T-helper 2 cell (primary cell): ENCODE measurements at places on chromosomes 7 and 10.

DNA sequence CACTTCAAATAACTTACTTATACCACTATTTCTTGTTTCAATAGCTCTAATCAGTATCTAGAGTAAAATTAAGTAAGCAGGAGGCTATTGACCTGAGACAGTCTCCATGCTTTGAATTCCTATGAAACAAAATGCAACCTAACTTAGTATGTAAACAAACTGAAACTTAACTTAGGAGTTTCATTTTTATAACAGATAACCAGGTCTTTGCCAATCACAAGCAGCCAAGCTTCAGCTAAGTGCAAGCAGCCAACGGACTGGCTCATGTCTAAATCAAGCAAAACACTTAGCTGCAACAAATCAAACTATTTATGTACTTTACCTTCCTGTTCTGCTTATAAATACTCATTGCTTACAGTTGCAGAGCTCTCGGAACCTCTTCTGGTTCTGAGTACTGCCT, 4.4 kb upstream of the GSTK1 start:
- DNase-seq = no peak

- no peak for DNase-seq
These were observed 61.8 kb upstream of the LRRC18 start for GRCh38 chr10:49001402-49001801.

- DNase-seq = no peak
These were observed 142.2 kb upstream of the HABP2 start for GRCh38 chr10:113410618-113411017.

- DNase-seq = no peak
These were observed 14.3 kb downstream of the CPA1 start for GRCh38 chr7:130394421-130395195.

DNA sequence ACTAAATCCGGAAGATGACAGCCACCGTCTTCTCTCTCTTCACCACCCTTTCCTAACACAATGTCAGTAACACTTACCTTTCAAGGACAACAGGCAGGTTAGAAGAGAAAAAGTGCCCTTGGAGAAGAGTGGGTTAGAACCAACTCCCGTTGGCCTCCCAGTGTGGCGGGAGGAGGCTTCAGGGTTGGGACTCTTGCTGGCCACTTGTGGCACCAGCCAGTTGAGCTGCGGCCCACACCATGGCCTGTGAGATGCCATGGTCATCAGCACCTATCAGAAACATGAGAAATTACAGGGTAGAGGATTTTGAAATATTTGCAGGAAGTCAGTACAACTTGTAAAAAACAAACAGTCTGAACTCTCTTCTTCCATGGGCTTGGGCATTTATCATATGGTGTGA, 93.8 kb downstream of the MKI67 start:
- no peak for DNase-seq

GRCh38 chr7:47225387-47226131, 356.4 kb downstream of the TNS3 start:
- DNase-seq = no peak

GRCh38 chr10:77537720-77538373, 99.8 kb downstream of the KCNMA1 start:
- no peak for DNase-seq

- DNase-seq = no peak
These were observed 817.9 kb downstream of the DNAJB9 start for GRCh38 chr7:109387530-109387929.

- DNase-seq = no peak
These were observed 19.6 kb downstream of the ARID5B start for GRCh38 chr10:61921143-61921542.

GRCh38 chr7:105060923-105061322, 46.9 kb downstream of the KMT2E start:
- no peak for DNase-seq

GRCh38 chr7:52726986-52727385, 308.4 kb upstream of the POM121L12 start:
- no peak for DNase-seq
